ENCODE measurements at places on chromosomes 3 and 15. TPM values are rescaled to one million over a fixed set of nuclear protein-coding genes. Genes with fewer than 3 reads are reported as not detected.

- DNase-seq: peak; percentile 73
These were observed 161.1 kb upstream of the TBL1XR1 start for GRCh38 chr3:177358091-177358976.

The MNS1 gene
- 1.1 TPM for total RNA-seq

DNA sequence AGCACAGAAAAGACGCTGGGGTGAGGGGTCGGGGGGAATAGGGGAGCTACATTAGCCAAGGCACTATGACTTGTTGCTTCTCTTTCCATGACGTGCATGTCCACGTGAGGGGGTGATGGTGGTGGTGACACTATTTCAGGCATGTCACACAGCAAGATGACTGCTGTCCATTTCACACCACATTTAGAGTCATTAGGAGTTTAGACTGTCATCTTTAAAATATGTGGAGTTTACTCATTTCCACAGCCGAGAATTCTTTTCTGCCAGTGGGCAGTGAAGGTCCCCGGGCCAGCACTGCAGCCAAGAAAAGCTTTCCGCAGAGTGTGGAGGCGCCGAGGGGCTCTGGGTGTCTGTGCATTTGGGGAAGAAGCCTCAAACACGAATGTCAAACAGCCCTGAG is 954 bp upstream of the DGKG start:
- no peak for DNase-seq

DNA sequence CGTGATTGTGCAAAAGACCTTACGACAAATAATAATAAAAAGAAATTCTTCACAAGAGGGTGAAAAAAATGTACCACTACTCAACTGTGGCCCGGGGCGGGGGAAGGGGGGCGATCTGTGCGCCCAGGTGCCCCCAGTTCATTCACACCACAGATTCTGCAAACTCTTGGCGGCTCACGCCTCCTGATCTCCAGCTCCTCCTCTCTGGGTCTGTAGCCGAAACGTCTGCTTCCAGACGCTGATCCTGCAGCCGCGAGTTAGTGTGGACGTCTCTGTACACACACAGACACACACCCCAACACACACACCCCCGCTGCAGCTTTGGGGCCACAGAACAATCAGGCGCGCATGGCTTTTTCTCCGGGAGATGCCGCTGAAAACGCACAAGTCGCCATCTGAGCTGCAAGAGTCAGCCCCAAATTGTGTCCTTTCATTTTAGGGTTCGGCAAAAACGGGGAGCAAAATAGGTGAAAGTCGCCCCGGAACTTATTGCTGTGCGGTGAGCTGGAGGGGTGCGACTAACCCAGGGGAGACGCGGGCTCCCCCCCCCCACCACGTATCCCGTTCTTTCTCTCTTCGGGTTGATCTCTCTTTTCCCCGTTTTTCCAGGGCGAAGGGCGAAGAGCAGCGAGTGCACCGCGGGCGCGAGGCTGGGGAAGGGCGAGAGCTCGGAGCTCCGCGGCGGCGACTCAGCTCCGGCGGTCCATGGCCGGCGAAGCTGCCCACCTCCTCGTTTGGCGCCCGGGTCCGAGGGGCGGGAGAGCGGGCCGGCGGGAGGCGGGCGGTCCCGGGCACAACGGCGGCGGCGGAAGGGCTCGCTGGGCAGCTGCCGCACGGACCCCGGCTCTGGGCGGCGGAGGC is 505 bp upstream of the WNT5A start:
- peak; percentile 55 for DNase-seq

DNA sequence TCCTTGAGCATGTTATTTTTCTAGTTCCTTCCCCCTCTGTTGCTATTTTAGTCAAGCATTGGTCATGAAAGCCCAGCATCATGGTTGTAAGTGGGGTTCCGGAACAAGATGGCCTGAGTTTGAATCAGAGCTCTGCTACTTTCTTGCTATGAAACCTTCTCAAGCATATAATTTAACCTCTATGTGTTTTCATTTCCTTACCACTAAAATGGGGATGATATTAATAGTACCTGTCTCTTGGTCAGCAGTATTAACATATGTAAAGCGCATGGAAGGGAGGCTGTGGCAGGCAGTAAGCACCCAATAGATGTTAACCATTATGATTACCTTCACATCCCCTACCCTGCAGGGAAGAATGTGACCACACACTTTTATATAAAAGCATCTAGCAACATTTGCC is 14.3 kb upstream of the SPRED1 start:
- no peak for DNase-seq

DNA sequence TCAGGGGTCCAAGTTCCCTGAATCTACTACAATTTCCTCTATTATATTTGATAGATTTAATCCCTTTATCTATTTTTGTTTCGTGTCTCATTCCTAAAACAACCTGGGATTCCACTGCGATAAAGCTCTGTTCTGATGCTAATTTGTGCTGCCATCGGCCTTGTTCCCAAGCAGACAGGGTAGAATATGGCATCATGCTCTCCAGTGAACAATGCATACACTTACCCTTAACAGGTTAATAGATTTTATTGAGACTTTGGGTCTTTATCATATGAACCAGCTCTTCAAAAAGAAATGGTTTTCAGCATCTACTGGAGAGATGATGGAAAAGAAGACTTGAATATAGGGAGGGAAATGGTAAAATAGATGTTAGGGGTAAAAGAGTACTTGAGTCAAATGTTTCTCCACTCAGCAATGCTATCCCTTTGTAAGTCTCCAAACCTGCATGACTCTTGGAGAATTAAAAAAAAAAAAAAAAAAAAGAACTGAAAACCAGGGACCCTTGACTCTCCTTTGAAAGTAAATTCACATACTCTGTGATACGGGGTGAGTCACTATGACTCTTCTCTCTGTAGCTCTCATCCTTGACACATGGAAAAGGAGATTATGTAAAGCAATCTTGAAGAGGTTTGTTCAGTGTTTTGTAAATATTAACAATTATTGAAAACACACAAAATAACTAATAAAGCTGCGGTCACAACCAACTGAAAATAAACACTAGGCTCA is 268.8 kb downstream of the ZBTB20 start:
- no peak for DNase-seq

GRCh38 chr15:76575274-76575673 is 238.7 kb downstream of the ISL2 start:
- DNase-seq: no peak

- DNase-seq: no peak
These were observed 6.9 kb downstream of the IGDCC3 start for GRCh38 chr15:65370885-65371284.

DNA sequence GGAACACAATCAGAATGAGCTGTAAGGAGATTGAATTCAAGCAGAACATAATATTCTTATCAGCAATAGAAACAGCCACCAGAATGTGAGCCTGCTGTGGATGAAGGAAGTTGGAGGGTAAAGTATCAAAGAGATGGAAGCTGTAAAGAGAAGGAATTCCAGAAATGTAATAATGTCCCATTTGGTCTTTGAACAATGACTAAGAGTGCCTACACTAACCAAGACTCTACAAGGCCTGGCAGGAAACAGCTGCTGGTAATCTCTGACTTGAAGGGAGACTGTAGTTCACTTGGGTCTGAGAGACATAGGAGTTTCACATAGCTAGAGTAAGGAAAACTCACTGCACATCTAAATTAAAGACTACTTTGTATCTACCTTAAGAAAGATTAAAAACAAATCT is 1176.0 kb upstream of the ALCAM start:
- DNase-seq: no peak

- peak; percentile 53 for DNase-seq
These were observed 333.0 kb upstream of the SATB1 start for GRCh38 chr3:18758047-18758704.

DNA sequence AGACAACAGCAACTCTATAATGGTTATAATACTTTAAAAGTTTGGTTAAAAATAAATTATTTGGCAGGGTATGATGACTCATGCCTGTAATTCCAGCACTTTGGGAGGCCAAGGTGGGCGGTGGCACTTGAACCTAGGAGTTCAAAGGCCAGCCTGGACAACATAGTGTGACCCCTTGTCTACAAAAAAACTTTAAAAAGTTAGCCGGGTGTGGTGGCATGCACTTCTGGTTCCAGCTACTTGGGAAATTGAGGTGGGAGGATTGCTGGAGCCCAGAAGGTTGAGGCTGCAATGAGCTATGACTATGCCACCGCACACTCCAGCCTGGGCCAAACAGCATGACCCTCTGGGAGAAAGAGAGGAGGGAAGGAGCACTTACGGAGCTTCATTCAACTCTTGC is 7.7 kb upstream of the TRPC1 start:
- DNase-seq: no peak

The RAB27A gene
- total RNA-seq: 29.0 TPM

The GLCE gene
- total RNA-seq: 15.5 TPM

DNA sequence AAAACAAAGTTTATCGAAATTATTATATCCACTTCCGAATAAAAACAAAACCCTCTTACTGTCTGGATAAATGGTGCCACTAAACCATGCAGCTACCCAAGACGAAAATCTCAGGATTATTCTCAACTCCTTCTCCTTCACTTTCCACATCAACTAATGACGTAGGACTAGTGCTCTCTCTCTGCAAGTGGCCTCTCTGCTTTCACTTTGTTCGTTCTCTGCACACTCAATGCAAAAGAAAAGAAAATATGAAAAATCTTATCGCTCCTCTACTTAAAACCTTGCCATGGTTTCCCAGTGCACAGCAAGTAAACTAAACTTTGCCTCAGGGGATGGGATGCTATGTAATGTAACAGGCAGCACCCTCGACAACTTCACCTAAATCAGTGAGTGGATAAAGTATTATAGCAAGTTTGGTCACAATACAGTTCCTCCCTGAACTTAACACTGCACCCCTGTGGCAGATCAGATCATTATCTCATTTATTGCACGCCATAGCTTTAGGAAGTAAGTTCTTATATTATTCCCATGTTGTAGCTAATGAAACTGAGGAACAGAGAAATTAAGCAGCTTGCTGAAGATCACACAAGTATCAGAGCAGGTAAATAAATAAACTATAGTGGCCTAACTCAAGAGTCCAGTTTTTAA is 262.7 kb upstream of the GADL1 start:
- DNase-seq: no peak

GRCh38 chr3:69288161-69288895 is 97.6 kb downstream of the FRMD4B start:
- DNase-seq: no peak

GRCh38 chr3:58135712-58136543 is 74.8 kb downstream of the DNASE1L3 start:
- no peak for DNase-seq

DNA sequence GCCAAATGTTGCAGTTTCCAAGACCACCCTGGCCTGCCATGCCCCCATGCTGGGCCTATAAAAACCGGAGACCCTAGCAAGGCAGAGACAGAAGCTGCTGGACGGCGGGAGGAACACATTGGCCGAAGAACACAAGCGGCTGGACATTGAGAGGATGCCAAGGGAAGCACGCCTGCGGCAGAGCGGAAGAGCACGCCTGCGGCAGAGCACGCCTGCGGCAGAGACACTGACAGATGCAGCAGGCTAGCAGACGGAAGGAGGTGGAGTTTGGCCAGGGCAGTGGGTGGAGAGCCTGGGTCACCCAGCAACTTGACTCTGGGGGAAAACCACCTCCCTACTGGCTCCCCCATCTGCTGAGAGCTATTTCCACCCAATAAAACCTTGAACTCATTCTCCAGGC is 322.3 kb upstream of the TBL1XR1 start:
- no peak for DNase-seq

- DNase-seq: no peak
These were observed 342.2 kb downstream of the GBE1 start for GRCh38 chr3:81419228-81419627.

The DUOXA1 gene
- 87.3 TPM for total RNA-seq

The SMCO1 gene
- total RNA-seq: not detected

DNA sequence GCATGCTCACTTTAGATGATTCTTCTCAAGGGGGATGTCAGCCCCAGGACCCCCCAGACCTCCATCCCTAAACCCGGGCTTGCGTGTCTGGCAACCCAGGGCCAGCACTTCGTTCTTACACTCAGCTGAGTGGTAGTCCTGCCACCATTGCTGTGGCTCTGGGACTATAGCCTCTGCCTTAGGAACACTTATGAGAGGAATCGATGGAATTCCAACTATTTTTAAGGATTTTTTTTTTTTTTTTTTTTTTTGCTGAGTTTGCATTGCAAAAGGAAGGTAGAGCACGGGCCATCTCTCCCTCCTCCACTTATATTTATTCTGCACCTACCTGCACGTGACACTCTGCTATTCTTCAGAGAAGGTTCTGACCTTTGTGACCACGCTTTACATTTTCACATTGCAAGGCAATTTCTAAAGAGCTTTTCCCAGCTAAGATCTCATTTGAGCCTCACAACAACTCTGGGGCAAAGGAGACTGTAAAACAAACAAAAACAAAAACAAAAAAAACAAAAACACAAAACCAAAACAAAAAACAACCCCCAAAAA is 113.9 kb downstream of the LPP start:
- DNase-seq: no peak

DNA sequence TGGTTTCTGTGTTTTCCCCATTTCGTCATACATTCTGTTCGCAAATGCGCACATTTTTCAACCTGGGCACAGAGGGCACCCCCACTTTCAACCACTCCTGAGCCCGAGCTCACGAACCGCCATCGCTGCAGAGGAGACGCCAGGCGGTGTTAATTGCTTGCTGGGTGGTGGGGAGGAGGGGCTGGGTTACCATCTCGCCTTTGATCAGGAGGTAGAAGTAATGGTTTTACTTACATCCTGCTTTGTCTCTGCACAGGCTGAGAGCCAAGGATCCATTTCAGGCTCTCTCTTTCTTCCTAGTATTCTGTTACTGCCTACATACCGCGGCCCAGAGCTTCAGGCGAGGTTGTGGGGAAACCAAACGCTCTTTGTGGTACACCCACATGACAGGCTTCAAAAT is 177.3 kb upstream of the WNT5A start:
- no peak for DNase-seq

DNA sequence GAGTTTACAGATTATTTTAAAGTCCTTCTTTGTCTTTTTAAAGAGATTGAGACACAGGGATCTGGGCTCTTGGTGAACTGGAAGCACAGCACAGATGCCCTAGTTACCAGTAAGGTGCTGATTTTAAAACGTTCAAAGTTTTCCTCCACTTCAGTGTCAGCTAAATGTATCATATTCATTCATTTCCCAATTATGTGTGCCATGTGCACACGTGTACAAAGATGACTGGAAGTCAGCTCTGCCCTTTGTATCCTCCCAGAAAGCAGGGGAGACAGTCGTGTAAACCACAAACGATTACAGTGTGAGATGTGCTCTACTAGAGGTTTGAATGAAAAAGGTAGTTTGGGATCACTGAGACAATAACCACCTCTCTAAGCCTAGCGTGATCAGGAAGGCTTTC is 730 bp downstream of the ZKSCAN7 start:
- no peak for DNase-seq

The CCDC54 gene
- total RNA-seq: not detected

The CPN2 gene
- not detected for total RNA-seq
